ENCODE measurements at places on chromosomes 5 and 9.

GRCh38 chr9:136511670-136512592 lies 29.1 kb upstream of the SEC16A start:
- no peak for DNase-seq

- DNase-seq, result no peak
Observed at GRCh38 chr5:139850423-139851016, 54.9 kb downstream of the PSD2 start.

- DNase-seq, result no peak
Observed at GRCh38 chr9:72807765-72808445, 144.9 kb downstream of the ALDH1A1 start.

- DNase-seq, result no peak
Observed at GRCh38 chr5:109876030-109876725, 186.5 kb downstream of the MAN2A1 start.

DNA sequence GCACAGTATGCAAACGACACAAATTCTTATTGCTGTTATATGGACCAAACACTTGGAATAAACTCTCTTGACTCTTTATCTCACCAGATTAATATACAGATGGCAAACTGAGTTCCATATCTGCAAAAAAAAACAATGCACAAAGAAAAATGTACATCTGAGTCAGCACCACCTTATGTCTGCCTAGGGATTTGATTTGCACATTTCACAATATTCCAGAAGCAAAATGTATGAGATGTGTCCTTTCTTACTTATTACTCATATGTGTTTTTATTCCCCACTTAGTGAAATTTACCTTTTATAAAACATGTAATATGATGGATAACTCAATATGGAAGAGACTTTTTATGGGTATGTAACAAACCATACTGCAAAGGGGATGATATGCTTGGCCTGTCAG lies 236.9 kb downstream of the GLIS3 start:
- no peak for DNase-seq

DNA sequence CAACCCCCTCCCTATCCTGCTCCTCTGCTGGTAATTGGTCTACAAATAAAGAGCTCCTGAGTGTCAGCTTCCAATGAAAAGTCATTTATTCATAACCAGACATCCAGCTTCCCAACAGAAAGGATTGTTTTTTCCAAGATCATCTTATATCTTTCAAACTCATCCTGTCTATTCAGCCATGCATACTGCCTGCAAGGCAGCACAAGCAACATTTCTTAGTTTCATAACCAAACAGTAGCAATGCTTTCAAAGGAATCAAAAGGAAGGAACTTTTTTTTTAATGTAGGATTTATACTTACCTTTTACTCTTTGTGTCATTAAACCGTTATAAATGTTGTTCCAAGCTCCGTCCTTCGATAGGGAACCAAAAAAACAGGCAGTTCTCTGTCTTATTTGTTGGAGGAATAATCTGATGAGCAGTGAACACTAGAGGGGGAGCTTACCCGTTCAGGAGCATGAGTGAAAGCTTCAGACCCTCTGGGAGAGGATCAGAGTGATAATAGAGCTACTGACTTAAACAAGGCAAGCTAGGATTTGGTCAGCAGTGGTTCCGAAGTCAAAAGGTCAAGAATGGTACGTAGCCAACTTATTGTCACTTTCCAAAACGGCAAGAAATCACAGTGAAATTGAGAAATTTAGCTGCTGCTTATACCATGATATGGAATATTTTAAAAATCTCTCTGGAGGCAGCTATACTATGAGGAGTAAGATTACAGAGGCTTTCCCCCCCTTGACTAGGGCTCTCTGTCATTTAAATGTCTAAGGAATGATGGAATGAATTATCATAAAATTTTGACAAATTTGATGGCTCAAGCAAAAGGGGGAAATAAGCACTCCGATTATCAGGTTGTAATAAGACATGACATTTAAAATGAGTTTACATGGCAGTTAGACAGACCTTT lies 892.9 kb downstream of the NR2F1-AS1 start:
- DNase-seq, result no peak

GRCh38 chr5:36706662-36707061 lies 100.3 kb downstream of the SLC1A3 start:
- DNase-seq, result no peak
